Activated T-helper 17 cell treated with anti-CD3 and anti-CD28 coated beads, Interleukin-2, amount 50 U/mL, for 72 hours (primary cell): ENCODE measurements at places on chromosomes 1 and 21.

DNA sequence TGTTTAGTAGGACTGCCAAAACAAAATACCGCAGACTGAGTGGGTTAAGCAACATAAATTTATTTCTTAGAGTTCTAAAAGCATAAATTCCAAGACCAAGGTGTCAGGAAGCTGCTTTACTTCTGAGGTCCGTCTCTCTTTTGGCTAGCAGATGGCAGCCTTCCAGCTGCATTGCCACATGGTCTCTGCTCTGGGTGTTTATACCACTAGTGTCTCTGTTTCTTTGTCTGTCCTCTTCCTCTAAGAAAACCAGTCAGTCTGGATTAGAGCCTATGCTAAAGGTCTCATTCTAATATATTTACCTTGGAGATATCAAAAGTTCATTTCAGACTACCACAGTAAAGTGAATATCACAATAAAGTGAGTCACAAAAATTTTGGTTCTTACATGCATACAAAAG lies 519.8 kb downstream of the COL11A1 start:
- ATAC-seq: no peak

- ATAC-seq: no peak
These were observed 19.5 kb upstream of the DOCK7 start for GRCh38 chr1:62707744-62708120.

DNA sequence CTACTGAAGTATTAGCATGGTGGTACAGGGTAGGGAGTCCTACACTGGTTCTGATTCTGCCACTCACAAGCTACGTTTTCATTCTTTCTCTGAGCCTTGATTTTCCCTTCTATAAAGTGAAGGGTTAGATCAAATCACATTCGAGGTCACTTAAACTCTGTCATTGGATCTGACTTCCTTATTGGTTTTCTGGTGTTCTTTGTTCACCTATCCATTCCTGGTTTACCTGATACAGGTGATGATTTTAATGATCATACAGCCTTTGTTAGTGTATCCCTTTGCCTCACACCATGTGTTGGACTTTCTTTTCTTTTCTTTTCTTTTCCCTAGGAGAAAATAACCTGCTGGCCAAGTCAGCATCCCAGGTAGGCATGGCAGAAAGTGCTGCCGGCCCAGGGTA lies 74.8 kb downstream of the NOS1AP start:
- ATAC-seq: no peak

DNA sequence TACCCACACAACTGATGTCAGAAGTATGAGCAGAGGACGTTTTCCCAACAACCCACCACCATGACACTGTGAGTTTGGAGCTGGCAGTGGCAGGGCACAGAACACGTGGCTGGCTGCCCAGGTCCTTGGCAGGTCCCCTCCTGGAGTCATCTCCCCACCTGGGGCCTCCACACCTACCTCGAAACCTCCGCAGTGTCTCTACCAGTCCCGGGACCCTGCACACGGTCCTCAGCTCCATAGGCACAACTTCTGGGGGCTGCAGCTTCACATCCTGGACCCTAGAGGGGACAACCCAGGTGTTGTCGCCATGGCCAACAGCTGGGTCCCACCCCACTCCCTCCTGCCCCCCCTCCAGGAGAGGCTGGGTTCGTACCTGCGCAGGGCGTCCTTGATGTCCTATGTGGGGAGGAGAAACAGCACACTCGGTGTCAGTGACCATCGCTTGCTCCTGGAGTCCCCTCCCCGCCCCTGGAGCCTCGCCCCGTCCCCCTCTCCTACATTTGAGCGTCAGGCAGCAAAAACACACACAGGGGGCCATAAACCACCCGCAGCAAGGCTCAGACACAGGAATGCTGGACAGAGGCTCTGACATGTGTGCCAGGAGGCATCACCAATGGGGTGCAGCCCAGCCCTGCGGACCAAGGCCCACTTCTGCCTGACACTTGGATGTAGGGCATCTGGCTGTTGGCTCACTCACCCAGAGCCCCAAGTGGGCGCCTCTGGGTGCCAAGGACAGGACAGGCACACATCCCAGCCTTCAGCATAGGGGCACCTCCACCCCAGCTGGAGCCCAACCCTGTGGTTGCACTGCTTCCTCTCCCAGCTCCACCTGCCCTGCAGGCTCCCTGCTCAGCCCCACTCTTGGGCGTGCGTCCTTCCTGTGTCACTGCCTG lies 9.6 kb downstream of the TRIM11 start:
- no peak for ATAC-seq

GRCh38 chr1:87167157-87167789 lies 161.4 kb upstream of the LMO4 start:
- no peak for ATAC-seq

DNA sequence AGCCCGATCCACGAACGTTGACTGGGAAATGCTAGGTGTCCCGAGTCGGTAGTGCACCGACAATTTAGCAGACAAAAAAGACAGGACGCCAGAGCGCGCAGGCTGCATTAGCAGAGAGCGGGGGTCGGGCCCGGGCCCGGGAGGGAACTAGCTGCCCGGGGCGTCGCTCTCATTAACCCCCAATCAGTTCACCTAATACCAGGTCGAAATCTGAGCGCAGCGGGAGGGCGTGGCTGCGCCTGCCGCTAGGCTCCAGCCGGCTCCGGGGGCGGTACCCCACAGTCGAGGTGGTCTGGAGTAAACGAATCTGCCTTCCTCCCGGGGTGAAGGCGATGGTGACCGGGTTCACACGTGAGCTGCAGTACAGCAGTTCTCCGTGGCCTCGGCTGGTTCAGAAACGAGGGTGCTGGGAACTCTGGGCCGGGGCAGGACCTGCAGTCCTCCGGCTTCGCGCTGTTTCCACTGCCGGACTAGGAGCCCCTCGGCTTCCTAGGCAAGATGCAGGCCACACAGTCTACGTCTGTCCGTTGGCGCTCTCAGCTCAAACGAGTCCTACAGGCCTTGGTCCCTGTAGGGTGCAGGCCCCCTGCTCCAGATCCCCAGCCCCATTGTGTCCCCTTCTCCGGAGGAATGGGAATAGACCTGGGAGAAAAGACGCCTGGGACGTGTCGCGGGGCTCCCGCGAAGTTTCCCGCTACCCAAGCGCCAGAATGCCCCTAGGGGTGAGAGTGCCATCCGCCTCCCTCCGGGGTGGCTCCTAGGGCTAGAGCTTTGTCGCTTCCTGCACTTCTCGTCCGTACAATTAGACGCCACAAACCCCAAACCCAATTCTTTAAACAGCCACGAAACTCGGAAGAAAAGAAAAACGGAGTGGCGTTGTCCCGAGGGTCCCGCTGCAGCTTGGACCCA lies 2.0 kb downstream of the GFI1 start:
- peak; percentile 16 for ATAC-seq

DNA sequence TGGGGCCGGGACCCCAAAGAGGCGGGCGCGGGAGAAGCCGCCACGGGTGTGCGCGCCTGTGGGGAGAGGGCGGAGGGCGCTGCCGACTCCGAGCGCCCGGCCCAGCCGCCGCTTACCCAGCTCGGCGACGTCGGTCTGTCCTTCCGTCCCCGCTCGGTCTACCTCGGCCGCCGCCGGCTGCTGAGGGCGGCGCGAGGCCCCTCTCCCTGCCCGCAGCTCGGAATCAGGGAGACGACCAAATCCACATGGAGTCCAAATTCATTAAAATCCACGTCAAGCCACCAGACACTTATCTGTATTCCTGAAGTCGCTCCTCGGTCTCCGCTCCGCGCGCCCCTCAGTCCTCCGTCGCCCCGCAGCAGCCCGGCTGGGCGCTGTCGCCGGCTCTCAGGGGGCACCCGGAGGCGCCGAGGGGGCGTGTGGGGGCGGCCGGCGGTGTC lies 637 bp downstream of the PLXNA2 start:
- ATAC-seq: no peak

DNA sequence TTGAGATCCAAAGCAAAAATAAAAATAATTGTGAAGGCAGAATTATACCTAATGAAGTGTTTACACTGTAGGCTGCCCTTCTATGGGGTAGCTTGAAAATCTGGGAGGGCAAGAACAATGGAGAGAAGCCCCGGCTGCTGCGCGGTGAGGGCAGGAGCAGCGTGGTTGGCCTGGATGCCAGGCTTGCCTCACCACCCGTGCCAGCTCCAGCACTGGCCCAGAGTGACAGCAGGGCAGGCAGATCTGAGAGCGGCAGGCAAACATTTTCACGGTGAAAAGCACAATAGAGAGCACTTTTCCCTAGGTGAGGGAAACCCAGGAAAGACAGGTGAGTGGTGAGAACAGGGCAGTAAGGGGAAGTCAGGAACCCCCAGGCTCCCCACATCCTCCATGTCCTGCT lies 1.4 kb downstream of the PROK1 start:
- no peak for ATAC-seq

GRCh38 chr1:98458511-98459485 lies 202.7 kb upstream of the SNX7 start:
- no peak for ATAC-seq

GRCh38 chr1:163824490-163824889 lies 502.7 kb downstream of the NUF2 start:
- ATAC-seq: no peak

- no peak for ATAC-seq
These were observed 14.0 kb upstream of the WASF2 start for GRCh38 chr1:27503844-27504587.

GRCh38 chr1:90729504-90730242 lies 12.6 kb upstream of the BARHL2 start:
- no peak for ATAC-seq

DNA sequence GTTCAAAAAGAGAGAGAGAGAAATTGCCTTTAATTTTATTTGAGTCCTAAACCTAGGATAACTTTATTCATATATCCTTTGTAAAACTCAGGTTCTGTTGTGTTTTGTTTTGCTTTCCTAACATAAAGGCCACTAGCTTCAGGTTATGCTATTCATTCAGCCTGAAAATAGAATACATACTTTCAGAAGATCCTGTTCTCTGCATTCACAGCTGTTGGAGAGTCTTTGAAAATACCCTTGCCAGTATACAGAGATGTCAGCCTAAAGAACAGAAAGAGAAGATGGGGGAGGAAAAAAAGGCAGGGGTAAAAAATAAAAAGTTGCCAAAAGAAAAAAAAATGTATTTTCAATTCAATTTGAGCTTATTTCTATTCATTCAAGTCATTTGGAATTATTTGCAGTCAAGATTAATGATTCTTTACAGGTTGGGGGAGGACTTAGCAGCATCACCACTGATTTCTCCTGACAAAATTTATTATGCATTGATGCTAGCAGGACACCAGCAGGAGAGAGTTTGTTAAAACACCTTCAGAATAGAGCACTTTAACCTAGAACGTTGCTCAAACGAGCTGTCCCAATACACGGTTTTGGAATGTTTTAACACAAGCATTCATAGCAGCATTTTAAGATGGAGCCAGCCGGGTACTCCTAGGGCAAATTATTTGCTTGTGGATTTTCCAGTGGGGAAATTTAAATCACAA lies 318.5 kb downstream of the NTNG1 start:
- ATAC-seq: no peak

GRCh38 chr1:175714350-175714749 lies 29.0 kb downstream of the TNR start:
- ATAC-seq: no peak

- ATAC-seq: peak; percentile 73
These were observed 107.3 kb upstream of the RUNX3 start for GRCh38 chr1:25037174-25038074.

GRCh38 chr1:204285436-204286305 lies 71.9 kb upstream of the GOLT1A start:
- no peak for ATAC-seq

DNA sequence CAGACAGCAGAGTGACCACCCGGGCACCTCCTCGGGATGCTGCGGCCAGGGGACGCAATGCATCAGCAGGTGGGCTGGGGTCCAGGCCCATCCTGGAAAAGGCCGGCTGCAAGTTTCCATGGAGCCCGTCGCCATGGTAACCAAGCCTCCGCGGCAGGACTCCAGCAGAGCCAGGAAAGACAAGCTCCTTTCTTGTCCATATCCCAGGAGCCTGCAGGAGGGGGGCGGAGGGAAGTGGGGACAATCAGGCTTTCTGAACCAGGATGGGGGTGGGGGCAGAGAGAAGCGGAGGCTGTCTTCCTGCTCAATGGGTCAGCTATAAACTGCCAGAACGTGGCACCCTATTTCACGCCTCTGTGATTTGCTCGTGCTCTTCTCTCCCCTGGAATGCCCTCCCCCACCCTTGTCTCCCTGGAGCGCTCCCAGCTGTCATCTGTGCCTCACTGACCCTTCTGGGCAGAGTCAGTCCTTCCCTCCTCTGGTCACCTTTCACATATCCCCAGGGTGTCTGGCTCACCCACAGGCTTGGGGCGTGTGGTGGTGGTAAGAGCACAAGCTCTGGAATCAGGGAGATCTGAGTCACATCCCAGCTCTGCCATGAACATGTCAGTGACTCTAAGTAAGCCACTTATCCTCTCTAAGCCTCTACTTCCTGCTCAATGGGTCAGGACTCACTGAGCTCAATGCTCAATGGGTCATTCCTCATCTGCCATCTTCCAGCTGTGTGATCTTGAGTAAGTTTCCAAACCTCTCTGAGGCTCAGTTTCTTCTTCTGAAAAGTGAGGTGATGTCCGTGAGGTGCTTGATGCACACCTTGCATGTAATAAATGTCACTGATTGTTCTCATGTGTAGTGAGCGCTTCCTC lies 58.9 kb upstream of the LAPTM5 start:
- no peak for ATAC-seq

GRCh38 chr1:3051270-3052268 lies 17.4 kb upstream of the PRDM16 start:
- ATAC-seq: no peak

GRCh38 chr1:9121496-9122409 lies 7.1 kb downstream of the GPR157 start:
- peak; percentile 98 for ATAC-seq

DNA sequence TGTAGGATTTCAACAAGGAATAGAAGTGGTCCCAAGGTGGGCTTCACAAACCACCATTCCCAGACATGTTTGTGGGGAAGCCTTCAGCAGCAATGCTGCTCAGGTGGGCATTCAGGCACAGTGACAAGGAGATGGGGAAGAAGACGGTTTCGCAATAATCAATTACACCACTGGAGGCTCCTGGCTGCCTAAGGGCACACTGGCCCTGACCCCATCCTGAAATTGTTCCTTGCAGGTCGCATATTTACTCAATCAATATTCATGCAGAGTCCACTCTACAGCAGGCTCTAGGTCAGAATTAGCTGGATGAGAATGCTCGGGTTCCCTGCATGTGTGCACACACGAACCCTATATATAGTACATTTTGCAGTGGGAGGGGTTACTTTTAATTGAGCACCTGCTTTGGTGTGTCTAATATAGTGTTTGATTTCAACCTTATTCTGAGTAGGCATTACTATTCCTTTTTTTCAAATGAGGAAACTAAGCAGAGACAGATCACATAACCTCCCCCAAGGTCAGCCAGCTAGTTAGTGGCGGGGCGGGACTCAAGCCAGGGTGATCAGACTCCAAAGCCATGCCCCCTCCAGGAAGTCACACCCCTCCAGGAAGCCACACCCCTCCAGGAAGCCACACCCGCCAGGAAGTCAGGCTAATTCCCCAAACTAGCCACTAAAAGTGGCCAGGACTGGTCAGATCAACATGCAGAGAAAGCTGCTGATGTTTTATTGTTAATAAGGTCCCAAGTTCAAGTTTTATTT lies 106.5 kb downstream of the HLCS start:
- ATAC-seq: peak; percentile 62

DNA sequence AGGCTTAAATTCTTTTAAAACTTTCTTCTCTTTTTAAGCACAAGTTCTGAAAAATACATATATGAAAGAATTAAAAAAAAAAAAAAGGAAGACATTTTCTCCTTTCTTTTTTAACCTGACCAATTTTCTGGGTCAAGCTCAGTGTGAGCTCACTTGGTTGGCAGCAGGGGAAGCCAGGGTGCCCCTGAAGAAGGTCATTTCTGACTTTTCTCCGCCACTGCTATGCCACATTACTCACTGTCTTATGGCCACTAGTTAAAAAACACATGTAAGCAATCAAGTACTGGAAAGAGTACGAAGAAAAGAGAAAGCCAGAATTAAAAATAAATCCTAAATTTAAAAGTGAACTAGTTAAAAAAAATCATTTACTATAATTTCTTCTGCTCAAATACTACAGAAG lies 275.0 kb downstream of the NEGR1 start:
- ATAC-seq: no peak
